ENCODE measurements at places on chromosomes 5 and 9.

DNA sequence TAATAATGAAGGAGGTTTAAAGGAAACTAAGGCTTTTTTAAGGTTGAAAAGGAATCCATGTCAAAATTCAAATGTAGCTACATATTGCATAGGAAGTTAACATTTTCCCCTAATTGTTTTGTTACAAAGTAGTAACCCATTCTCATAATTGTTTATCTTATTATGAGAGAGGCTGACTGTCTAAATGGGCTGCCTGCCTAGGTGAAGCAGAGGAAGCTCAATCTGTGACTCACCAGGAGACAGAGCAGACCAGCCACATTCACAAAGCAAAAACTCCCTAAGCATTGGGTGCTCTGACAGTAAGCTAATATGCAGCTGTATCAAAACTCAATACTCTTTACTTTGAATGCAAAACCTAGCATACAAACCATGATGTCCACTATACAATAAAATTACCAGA is 208.5 kb downstream of the ROR2 start:
- no peak for DNase-seq

DNA sequence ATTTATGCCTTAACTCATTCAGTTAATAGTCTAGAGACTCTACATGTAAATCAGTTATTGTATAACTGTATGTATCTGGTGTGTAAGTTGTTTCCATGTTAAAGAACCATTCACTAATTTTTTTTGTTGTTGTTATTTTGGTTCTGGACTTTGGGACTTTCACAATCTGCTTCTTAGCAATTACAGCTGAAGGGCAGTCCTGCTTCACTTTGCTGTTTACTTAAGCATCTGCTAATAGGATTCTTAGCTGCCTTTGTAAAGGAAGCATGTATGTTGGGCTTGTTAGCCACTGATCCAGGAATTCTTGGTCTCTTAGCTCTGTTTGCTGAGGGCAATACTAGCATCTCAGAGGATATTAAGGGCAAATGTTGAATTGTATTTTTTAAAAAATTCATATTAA is 97.0 kb downstream of the FOCAD start:
- no peak for DNase-seq

GRCh38 chr5:116572350-116573278 is 2.0 kb downstream of the SEMA6A start:
- no peak for DNase-seq

DNA sequence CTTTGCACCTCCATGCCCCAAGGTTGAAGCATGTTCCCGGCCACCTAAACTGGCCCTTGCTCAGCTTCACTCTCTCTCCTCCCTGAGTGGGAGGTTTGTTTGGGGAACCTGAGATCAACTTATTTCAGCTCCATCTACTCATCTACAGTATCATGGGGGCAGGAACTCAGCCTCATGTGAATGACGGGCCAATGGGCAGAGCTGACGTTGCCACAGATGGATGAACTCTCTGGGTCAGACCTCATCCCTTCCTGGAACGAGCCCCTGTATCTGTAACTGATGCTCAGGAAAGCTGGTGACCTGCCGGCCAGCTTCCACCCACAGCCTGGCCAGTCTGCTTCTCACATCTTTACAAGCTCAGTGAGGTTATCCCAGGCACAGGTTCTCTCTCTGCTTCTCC is 369.6 kb downstream of the IRX2 start:
- DNase-seq = no peak

- no peak for DNase-seq
These were observed 43.8 kb downstream of the PCDHGC5 start for GRCh38 chr5:141532726-141533125.

DNA sequence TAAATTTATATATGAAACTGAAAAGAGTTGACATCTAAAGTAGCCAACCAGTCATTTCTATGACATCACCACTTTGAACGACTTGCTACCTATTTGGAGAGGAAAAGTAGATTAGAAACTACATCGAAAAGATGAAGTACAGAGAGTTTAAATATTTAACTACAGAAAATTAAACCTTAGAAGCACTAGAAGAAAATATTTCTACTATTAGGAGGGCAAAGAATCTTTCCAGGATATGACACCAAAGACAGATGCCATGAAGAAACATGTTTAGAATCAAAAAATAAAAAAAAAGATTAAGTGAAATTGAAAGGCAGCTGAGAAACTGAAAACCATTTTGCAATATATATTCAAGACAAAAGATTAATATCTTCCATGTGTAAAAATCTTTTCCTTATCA is 144.7 kb downstream of the COL23A1 start:
- no peak for DNase-seq

Measured in stimulated activated CD4-positive, alpha-beta T cell treated with anti-CD3 and anti-CD28 coated beads, Interleukin-4, amount 100 ng/mL, for 48 hours (primary cell).